ENCODE measurements at places on chromosomes 4 and X. TPM values are rescaled to one million over a fixed set of nuclear protein-coding genes. Genes with fewer than 3 reads are reported as not detected.

TMSB15A gene
- total RNA-seq: 84.1 TPM

BLTP1 gene
- 29.8 TPM for total RNA-seq

CT55 gene
- total RNA-seq: not detected

FAM149A gene
- 7.5 TPM for total RNA-seq

CTAG1B gene
- not detected for total RNA-seq

PFKFB1 gene
- 0.30 TPM for total RNA-seq

NKX6-1 gene
- 0.45 TPM for total RNA-seq

SRPK3 gene
- not detected for total RNA-seq

USP27X gene
- 5.7 TPM for total RNA-seq

DNA sequence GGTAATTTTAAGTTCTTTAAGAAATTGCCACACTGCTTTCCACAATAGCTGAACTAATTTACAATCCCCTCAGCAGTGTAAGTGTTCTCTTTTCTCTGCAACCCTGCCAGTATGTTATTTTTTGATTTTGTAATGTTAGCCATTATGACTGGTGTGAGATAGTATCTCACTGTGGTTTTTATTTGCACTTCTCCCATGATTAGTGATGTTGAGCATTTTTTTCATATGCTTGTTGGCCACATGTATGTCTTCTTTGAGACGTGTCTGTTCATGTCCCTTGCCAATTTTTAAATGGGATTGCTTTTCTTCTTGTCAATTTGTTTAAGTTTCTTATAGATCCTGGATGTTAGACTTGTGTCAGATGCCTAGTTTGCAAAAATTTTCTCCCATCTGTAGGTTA, 86.1 kb downstream of the BMP3 start:
- H3K4me1 ChIP-seq: no peaks in the 10 kb centered on the region
- H3K4me3 ChIP-seq: no peak overlapping the region
- no peaks in the 10 kb centered on the region for H3K27me3 ChIP-seq
- no peak overlapping the region for H3K27ac ChIP-seq
- no peak for DNase-seq

GRCh38 chr4:26858035-26858918, 2.4 kb upstream of the STIM2 start:
- no peaks in the 10 kb centered on the region for H3K36me3 ChIP-seq
- no peak for DNase-seq
- H3K27ac ChIP-seq: 0 out of 2 replicates have a peak overlapping the region, but pooled peaks have one; percentile 22
- H3K4me3 ChIP-seq: peak overlapping the region; percentile 72
- no peaks in the 10 kb centered on the region for H3K27me3 ChIP-seq
- peaks cover 2% of the 10 kb centered on the region for H3K4me1 ChIP-seq

GRCh38 chr4:114561590-114561989, 37.0 kb upstream of the UGT8 start:
- H3K27me3 ChIP-seq: no peaks in the 10 kb centered on the region
- peaks cover 8% of the 10 kb centered on the region for H3K36me3 ChIP-seq
- H3K27ac ChIP-seq: peak overlapping the region; percentile 33
- H3K4me3 ChIP-seq: no peak overlapping the region

GRCh38 chr4:178090640-178091411, 648.6 kb upstream of the AGA start:
- no peak for DNase-seq
- no peaks in the 10 kb centered on the region for H3K4me1 ChIP-seq
- no peaks in the 10 kb centered on the region for H3K36me3 ChIP-seq
- no peaks in the 10 kb centered on the region for H3K27me3 ChIP-seq
- peak overlapping the region; percentile 50 for H3K27ac ChIP-seq
- H3K4me3 ChIP-seq: no peak overlapping the region

- no peaks in the 10 kb centered on the region for H3K27me3 ChIP-seq
- no peak overlapping the region for H3K27ac ChIP-seq
- no peak overlapping the region for H3K4me3 ChIP-seq
- no peaks in the 10 kb centered on the region for H3K36me3 ChIP-seq
- H3K4me1 ChIP-seq: peaks cover 7% of the 10 kb centered on the region
Measured at GRCh38 chr4:28490669-28491068, 1630.0 kb downstream of the STIM2 start.

- no peak overlapping the region for H3K4me3 ChIP-seq
- 0 out of 2 replicates have a peak, but pooled peaks cover 6% of the 10 kb centered on the region for H3K4me1 ChIP-seq
- no peaks in the 10 kb centered on the region for H3K27me3 ChIP-seq
Measured at GRCh38 chr4:4321951-4322688, 32.1 kb downstream of the ZBTB49 start.

- H3K27me3 ChIP-seq: no peaks in the 10 kb centered on the region
- no peak overlapping the region for H3K4me3 ChIP-seq
- DNase-seq: peak; percentile 1
Measured at GRCh38 chrX:135707880-135708279, 5.6 kb upstream of the CT45A1 start.

DNA sequence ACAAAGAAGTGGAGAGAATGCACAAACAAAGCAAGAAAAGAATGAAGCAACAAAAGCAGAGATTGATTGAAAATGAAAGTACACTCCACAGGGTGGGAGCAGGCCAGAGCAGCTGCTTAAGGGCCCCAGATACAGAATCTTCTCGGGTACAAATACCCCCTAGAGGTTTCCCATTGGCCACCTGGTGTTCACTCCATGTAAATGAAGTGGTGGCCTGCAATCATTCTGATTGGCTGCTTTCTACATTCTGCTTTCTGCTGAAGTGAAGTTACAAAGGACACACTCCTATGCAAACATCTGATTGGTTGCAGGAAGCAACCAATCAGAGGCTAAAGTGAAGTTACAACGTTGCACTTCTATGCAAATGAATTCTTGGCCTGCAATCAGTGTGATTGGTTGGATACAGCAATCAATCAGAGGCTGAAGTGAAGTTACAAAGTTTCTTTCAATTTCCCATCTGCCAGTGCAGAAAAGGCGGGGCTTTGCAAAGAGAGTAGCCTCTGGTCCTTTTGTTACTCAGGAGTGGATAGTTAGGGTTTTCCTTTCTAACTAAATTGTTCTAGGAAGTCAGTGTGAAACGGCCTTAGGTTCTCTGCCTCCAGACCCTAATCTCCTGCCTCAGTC, 19.0 kb upstream of the GPC4 start:
- H3K4me3 ChIP-seq: no peak overlapping the region
- DNase-seq: no peak
- H3K4me1 ChIP-seq: peaks cover 12% of the 10 kb centered on the region
- no peaks in the 10 kb centered on the region for H3K36me3 ChIP-seq

DNA sequence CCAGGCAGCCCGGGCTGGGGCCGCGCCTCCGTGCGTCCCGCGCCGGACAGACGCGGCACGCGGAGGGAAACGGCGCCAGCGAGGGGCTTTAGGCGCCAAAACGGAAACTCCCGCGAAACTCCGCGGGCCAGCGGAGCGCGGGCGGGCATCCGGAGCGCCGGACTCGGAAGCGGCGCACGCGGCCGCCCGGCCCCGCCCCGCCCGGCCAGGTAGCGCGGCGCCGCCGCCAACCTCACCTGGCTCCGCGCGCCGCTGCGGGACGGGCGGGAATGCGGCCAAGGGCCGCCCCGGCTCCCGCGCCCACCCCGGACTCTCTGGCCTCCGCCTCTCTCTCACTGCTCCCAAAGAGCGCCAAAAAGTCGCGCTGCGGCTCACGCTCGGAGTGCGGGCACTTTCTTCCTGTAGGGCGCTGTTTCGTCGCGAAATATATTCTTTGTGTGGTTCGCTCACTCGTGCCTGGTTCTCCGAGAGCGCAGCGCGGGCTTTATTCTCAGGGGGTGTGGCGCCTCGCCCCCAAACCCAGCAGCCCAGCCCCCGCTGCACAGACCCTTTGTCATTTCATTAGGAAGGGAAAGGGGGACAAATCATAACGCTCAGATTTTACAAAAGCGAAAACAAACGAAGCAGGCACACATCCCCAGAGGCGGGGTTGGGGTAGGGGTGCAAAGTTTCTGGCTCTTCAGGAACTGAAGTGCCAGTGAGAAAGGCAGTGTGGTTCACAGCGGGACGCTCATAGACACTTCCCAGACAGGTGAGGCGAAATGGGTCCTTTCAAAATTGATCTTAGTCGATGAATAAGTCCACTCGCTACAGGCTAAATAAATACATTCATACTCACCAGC, 961 bp upstream of the MBNL3 start:
- H3K36me3 ChIP-seq: no peaks in the 10 kb centered on the region
- no peak overlapping the region for H3K27ac ChIP-seq

DNA sequence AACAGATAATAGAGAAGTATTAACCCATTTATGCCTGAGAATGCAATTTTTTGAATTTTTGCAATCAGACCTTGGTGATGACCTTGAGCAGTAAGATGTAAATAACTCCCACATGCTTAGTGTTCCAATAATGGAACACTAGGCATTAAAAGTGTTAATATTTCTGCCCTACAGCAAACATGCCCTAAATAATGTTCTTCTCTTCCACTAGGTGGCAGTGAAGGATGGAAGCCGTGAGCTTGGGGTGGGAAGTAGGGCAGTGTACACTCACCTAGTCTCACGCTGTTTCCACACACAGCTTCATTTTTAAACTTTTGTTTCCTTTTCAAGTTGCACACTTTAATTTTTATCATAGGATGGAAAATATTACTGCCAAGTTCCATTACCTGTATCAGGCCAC, 613.1 kb upstream of the HS3ST1 start:
- DNase-seq: no peak
- H3K4me3 ChIP-seq: no peak overlapping the region
- no peak overlapping the region for H3K27ac ChIP-seq

DNA sequence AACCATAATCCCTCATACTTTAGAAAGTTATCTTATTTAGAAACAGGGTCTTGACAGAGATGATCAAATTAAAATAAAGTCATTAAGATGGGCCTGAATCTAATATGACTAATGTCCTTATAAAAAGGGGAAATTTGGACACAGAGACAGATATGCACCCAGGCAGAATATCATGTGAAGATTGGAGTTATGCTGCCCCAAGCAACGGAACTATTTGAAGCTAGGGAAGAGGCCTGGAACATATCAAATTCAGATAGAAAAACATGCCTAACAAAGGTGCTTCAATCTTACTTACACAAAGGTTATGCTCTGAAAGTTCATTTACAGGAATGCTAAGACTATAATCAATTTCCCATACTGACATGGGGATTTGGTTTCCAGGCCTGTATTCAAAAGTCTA, 112.7 kb upstream of the NAP1L5 start:
- H3K27ac ChIP-seq: no peak overlapping the region
- H3K4me3 ChIP-seq: no peak overlapping the region
- no peaks in the 10 kb centered on the region for H3K27me3 ChIP-seq
- no peak for DNase-seq

GRCh38 chr4:15376594-15376993, 51.2 kb upstream of the C1QTNF7 start:
- H3K27me3 ChIP-seq: no peaks in the 10 kb centered on the region
- no peak overlapping the region for H3K4me3 ChIP-seq

DNA sequence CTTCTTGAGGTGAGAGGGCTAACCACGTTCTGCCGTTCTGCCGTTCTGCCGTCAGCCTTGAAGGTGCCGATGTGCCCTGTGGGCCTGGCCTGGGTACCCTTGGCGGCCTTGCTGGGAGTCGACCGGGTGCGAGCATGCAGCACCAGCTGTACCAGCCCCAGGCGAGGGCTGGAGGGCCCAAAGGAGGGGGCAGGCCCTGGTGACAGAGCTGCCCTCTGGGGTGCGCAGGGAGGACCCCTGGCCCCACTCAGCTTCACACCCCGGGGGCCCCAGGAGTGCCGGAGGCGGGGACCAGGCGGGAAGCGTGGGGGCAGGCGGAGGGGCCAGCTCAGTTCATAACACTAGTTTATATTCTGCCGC, 22.1 kb downstream of the UVSSA start:
- H3K27ac ChIP-seq: no peak overlapping the region
- no peaks in the 10 kb centered on the region for H3K36me3 ChIP-seq
- H3K4me3 ChIP-seq: no peak overlapping the region
- H3K27me3 ChIP-seq: no peaks in the 10 kb centered on the region

GRCh38 chr4:12729384-12729783, 754.8 kb downstream of the RAB28 start:
- H3K4me3 ChIP-seq: no peak overlapping the region
- no peak for DNase-seq

DNA sequence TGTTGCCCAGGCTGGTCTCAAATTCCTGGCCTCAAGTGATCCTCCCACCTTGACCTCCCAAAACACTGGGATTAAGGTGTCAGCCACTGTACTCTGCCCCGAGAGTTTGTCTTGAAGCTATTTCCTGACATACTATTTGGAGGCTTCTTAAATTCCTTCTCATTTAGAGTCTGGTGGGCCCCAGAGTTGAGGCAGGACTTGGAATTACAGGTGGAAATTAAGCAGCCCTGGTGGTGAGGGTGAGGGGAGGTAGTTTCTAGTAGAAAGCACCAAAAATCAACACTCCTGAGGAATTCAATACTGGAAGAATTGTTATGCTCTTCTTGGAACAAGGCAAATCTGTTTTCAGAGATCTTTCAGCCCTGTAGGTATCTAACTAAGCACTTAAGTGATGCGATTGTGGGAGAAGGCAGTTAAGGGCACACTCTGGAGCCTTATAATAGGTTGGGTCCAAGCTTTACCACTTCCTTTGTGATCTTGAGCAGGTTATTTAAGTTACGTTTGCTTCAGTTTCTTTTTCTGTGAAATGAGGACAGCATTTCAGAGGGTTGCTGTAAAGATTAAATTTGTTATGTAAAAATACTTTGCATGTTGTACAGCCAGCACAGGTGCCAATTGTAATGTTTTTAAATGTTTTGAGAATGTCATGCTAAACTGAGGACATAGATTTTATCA, 200.7 kb downstream of the SOWAHB start:
- peaks cover 16% of the 10 kb centered on the region for H3K4me1 ChIP-seq
- no peak for DNase-seq
- no peaks in the 10 kb centered on the region for H3K27me3 ChIP-seq
- no peak overlapping the region for H3K4me3 ChIP-seq
- no peak overlapping the region for H3K27ac ChIP-seq
- H3K36me3 ChIP-seq: no peaks in the 10 kb centered on the region

DNA sequence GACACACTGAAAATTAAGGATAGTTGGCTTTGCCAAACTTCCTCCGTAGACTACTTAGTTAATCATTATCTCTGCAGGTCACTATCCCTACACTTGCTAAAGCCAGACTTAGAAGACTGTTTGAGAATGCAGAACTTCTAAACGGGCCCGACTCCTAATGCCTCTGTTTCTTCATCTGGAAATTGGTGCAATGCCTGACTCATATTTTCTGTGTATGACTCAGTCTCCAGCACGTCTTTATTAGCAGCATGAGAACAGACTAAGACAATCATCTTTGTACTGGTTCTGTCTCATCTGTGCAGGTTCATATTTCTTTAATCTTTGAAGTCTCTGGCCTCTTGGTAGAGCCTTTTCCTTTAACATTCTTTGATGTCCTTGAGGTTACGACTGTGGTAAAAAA, 411.9 kb upstream of the ACTRT1 start:
- no peak overlapping the region for H3K4me3 ChIP-seq
- no peaks in the 10 kb centered on the region for H3K36me3 ChIP-seq
- no peak for DNase-seq
- no peaks in the 10 kb centered on the region for H3K27me3 ChIP-seq

DNA sequence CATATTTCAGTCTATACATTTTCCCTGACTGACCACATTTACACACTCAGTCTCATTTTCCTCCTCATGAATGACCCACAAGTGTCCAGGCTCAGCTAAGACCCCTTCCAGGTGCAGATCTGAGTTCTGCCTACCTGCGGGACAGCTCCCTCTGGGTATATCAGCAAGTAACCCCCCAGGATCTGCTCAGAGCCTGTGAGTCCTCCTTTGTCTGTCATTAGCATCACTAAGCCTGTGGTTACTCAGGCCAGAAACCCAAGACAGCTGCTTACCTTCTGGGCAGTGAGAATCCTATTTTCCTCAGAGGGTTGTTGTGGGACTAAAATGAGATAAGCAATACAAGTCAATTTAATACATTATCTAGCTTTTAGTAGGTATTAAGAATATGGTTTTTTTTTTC, 487.6 kb upstream of the BOD1L1 start:
- DNase-seq: peak; percentile 2
- no peaks in the 10 kb centered on the region for H3K27me3 ChIP-seq
- H3K4me1 ChIP-seq: peaks cover 3% of the 10 kb centered on the region
- no peaks in the 10 kb centered on the region for H3K36me3 ChIP-seq

- H3K27me3 ChIP-seq: no peaks in the 10 kb centered on the region
- no peaks in the 10 kb centered on the region for H3K4me1 ChIP-seq
- no peaks in the 10 kb centered on the region for H3K36me3 ChIP-seq
- no peak overlapping the region for H3K27ac ChIP-seq
- no peak overlapping the region for H3K4me3 ChIP-seq
Measured at GRCh38 chr4:85779165-85779564, 304.2 kb downstream of the ARHGAP24 start.

Data from H1 (cell line).